Activated CD8-positive, alpha-beta memory T cell treated with anti-CD3 and anti-CD28 coated beads, Interleukin-2, amount 10 ng/mL, durations not matched to agents 7 days and 5 days (primary cell): ENCODE measurements at places on chromosomes 7 and 10. TPM values are rescaled to one million over a fixed set of nuclear protein-coding genes. Genes with fewer than 3 reads are reported as not detected.

- H3K4me1 ChIP-seq: no peaks in the 10 kb centered on the region
- no peaks in the 10 kb centered on the region for H3K36me3 ChIP-seq
- DNase-seq: no peak
- H3K27ac ChIP-seq: no peak overlapping the region
Observed at GRCh38 chr10:86729677-86730076, 26.7 kb upstream of the BMPR1A start.

- H3K4me1 ChIP-seq: no peaks in the 10 kb centered on the region
- no peak overlapping the region for H3K27ac ChIP-seq
- H3K27me3 ChIP-seq: no peaks in the 10 kb centered on the region
- DNase-seq: no peak
Observed at GRCh38 chr7:109915670-109916069, 1175.3 kb upstream of the LRRN3 start.

- no peaks in the 10 kb centered on the region for H3K27me3 ChIP-seq
- H3K4me3 ChIP-seq: no peak overlapping the region
- no peaks in the 10 kb centered on the region for H3K36me3 ChIP-seq
- no peaks in the 10 kb centered on the region for H3K4me1 ChIP-seq
Observed at GRCh38 chr7:48837266-48837665, 87.1 kb upstream of the CDC14C start.

DNA sequence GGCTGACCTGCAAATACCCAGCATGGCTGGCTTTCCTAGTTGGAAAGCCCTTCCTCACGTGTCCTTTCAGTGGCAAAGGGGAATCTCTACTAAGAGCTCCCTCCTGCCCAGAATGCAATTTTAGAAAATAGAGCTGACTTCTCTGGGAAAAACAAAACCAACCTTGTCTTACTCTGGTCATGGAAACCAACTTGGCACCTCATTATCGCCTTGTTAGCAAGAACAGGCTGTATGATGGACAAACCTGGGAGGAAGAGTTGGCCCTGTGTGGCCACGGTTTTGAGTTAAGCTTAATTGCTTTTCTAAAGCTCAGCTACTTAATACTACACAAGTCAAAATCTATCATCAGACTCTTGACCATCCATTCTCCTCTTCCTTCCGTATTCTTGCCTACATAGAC, 94.1 kb upstream of the PDCD4 start:
- DNase-seq: no peak
- no peaks in the 10 kb centered on the region for H3K36me3 ChIP-seq
- H3K27ac ChIP-seq: no peak overlapping the region
- no peaks in the 10 kb centered on the region for H3K27me3 ChIP-seq
- H3K4me1 ChIP-seq: peaks cover 36% of the 10 kb centered on the region

DNA sequence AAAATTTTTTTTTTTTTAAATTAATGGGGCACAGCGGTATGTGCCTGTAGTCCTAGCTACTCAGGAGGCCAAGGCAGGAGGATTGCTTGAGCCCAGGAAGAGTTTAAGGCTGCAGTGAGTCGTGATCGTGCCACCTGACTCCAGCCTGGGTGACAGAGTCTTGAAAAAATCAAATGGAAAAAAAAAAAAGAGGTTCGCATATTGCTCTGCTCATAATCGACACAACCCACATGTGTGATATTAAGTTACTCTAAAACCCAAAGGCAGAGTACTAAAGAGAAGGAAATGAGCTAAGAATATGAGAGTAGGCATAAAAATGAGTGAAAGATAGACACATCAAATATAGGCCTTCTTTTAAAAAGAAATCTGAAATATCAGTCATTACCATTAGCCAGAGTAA, 66.3 kb downstream of the IGF2BP3 start:
- H3K27me3 ChIP-seq: peaks cover 14% of the 10 kb centered on the region
- H3K4me3 ChIP-seq: no peak overlapping the region
- H3K4me1 ChIP-seq: no peaks in the 10 kb centered on the region

GRCh38 chr10:5976512-5977470, 552 bp downstream of the IL15RA start:
- peak; percentile 76 for DNase-seq
- H3K36me3 ChIP-seq: peaks cover 15% of the 10 kb centered on the region
- H3K4me3 ChIP-seq: peak overlapping the region; percentile 87
- H3K4me1 ChIP-seq: peaks cover 41% of the 10 kb centered on the region
- H3K27me3 ChIP-seq: no peaks in the 10 kb centered on the region

The PIP gene
- not detected for total RNA-seq

- no peak overlapping the region for H3K4me3 ChIP-seq
- H3K4me1 ChIP-seq: no peaks in the 10 kb centered on the region
- DNase-seq: no peak
- H3K27me3 ChIP-seq: peaks cover 32% of the 10 kb centered on the region
- H3K27ac ChIP-seq: no peak overlapping the region
Observed at GRCh38 chr7:143913945-143914615, 12.1 kb upstream of the TCAF1 start.

The ITIH5 gene
- total RNA-seq: not detected

DNA sequence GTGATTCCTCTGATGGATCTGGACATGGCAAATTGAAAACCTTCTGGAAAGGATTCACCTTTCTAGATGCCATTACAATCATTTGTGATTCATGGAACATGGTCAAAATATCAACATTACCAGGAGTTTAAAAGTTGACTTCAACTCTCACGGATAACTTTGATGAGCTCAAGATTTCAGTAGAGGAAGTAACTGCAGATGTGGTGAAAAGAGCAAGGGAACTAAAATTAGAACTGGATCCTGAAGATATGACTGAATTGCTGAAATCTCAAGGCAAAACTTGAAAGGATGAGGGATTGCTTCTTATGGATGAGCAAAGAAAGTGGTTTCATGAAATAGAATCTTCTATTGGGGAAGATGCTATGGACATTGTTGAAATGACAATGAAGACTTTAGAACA, 293.6 kb downstream of the ARHGAP12 start:
- H3K27me3 ChIP-seq: peaks cover 12% of the 10 kb centered on the region
- DNase-seq: no peak
- no peak overlapping the region for H3K27ac ChIP-seq
- H3K4me1 ChIP-seq: peaks cover 2% of the 10 kb centered on the region
- H3K36me3 ChIP-seq: no peaks in the 10 kb centered on the region

- H3K27me3 ChIP-seq: peaks cover 7% of the 10 kb centered on the region
- peaks cover 3% of the 10 kb centered on the region for H3K36me3 ChIP-seq
- H3K4me1 ChIP-seq: peaks cover 60% of the 10 kb centered on the region
- DNase-seq: peak; percentile 68
- peak overlapping the region; percentile 92 for H3K27ac ChIP-seq
- H3K4me3 ChIP-seq: peak overlapping the region; percentile 66
Observed at GRCh38 chr7:362402-363096, 72.6 kb downstream of the FOXL3 start.
